Iris pigment epithelial cell (primary cell): ENCODE measurements at places on chromosomes 5 and 9.

DNA sequence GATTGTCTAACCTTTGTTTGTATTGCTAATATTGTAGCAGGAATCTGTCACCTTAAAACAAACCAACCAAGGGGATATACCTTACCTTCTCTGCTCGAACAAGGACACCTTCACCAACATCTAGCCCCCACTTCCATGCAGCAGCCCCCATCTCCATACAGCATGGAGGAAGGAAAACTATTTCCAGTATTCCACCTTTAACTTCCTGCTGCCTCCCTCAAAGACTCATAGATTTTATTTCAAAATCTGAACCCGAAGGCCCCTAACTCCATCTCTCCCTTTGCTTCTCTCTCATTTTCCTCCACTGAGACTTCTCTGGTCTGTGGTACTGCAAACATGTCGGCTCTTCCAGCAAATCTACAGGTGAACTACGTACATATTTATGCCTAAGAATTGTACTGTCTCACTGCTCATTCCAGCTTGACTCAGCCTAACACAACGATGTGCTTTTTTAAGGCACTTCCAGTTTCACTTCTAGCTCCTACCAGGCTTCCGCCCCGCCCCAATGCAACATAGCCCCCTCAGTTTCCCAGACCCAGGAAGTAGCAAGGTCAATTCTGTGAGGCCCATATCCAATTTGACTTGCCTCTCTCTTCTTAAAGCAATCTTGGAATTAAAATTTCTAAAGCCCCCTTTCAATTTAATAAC lies 70.7 kb upstream of the RNF38 start:
- peak; percentile 81 for DNase-seq

DNA sequence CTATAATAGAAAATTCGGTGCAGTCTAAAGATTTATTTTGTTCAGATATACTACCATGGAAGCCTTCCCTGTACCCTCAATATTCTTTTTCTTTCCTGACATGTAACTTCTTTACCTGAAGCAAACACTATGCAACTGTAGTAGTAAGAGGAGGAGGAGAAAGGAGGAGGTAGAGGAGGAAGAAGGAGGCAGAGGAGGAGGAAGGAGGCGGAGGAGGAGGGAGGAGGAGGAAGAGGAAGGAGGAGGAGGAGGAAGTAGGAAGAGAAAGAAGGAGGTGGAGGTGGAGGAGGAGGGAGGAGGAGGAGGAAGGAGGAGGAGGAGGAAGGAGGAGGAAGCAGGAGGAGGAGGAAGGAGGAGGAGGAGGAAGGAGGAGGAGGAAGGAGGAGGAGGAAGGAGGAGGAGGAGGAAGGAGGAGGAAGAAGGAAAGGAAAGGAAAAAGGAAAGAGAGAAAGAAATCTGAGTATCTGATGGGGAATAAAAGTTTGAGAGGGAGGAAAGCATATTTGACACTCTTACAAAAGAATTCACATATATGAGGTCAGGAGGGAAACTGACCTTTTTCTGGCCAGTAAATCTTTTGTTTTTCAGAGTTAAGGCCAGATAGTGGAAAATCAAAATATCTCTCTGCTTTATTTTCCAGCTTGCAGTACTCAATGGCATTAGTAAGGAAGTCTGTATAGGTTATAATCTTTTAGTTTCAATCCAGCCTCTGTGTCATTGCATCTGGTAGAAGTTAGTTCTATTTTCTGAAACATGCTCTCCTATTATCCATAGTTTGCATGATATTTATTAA lies 114.5 kb upstream of the LPAR1 start:
- DNase-seq = no peak

GRCh38 chr9:26939955-26940711 lies 6.9 kb downstream of the PLAA start:
- no peak for DNase-seq

- DNase-seq = no peak
These were observed 261.1 kb downstream of the SMARCA2 start for GRCh38 chr9:2276296-2276695.

DNA sequence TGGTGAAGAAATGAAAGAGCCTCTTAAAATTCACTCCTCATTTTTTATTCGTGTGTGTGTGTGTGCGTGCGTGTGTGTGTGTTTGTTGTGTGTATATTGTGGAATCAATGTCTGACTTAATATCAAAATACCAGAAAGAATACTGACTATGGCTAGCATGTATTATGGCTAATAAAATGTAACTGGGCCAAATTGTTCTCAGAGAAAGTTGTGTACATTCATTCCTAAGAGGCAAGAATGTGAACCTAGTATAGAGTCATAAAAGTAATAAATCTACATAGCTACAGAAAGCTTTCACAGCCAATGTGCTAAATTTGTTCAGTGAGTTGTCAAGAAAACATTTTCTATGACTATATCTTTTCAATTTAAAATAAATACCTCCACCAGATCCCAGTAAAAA lies 211.5 kb downstream of the EBF1 start:
- DNase-seq = no peak

- DNase-seq = peak; percentile 23
These were observed 37.8 kb downstream of the SCGB3A1 start for GRCh38 chr5:180553530-180553929.

- peak; percentile 42 for DNase-seq
These were observed 190.4 kb downstream of the EPB41L4A start for GRCh38 chr5:112228667-112229066.

DNA sequence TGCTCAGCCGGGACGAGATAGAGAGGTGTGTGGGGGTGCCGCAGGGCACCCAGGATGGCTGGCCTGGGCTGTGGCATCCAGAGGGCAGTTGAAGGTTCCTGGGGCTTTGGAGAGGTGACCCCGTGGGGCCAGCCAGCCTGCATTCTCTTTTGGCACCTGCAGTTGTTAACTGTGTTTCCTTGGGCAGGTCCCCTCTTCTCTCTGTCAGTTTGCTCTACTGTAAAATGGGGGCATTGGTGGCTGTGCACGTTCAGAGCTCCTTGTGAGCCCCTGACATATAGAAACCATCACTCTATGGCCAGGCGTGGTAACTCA lies 8.5 kb downstream of the ZDHHC12 start:
- DNase-seq = no peak

DNA sequence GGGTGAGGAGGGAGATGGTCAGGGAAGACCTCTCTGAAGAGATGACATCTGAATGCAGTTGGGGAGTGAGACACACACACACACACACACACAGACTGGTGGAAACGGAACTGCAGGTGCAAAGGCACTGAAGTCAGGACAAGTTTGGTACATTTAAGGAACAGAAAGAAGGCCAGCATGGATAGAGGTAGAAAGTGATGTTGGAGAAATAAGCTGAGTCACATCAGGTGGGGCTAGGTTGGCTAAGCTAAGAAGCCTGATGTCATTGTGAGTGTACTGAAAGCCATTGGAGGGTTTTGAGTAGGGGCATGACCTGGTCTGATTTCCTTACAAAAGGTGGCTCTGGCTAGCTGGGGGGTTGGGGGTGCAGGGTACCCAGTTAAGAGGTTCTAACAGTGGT lies 3.1 kb downstream of the BSPRY start:
- DNase-seq = no peak

DNA sequence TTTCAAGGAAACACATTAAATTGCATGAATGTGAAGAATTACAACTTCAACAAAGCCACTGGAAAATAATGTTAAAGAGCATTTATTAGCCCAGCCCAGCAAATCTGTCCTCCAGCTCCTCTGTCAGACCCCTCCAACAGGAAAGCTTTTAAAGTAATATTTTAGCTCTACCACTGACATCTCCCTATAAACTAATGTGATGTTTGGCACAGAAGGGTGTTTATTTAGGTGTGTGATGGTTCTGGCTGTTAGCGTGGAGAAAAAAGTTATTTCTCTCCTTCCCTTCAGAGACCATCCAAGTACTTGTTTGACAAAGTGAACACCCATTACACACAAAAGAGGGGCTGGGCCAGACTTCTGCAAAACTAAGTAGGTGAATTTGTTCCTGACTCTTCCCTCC lies 111.9 kb upstream of the TARS1 start:
- no peak for DNase-seq

- no peak for DNase-seq
These were observed 158.8 kb downstream of the FGF18 start for GRCh38 chr5:171578049-171578828.

GRCh38 chr5:126096442-126097006 lies 326.7 kb upstream of the GRAMD2B start:
- no peak for DNase-seq

- DNase-seq = no peak
These were observed 114.9 kb upstream of the KLF9 start for GRCh38 chr9:70529377-70529776.

DNA sequence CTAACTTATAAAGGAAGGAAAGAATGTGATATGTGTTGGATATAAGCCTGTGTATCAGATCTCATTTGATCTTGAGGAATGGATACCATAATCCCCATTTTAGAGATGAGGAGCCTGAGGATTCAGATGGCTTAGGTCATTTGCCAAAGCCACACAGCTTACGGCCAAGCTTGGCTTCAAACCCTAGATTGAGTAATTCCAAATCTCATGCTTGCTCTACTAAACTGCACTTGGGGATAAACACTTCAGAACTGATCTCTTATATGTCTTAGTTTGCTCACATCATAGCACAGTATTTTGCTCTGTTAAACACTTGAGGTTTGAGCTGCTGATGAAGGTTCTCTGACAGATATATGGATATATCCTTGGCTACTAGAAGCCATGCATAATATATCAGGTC lies 504.4 kb downstream of the NTRK2 start:
- no peak for DNase-seq

DNA sequence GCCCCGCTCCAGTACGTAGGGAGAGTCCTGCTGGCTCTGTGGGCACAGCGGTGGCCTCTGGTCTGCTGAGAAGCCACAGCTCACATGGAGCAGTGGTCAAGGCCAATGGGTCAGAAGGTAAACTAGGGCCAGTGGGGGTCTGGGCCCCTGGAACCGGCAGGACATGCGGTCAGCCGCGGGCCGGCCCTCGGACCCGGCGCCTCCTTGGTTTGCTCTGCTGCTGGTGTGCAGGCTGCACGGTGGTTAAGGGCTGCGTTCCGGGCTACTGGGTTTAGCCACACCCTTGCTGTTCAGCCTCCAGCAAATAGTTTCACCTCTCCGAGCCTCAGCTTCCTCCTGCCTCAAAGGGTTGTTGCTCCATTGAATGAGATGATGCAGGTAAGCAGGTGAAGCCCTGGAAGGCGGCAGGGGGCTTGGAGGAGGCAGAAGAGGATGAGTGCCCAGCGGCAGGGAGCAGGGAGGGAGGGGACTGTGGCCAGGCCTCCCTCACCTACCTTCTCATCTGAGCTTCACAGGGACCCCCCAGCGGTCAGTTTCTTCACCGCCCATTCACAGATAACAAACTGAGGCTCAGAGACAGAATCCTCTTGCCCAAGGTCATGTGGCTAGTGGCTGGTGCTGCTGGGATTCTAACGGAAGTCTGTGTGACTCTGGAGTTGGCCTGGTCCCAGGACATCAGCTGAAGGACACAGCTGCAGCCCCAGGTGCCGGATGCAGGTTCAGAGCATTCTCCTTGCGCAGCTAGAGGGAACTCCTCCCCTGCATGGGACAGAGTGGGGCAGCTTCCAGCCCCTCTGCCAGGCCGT lies 3.7 kb upstream of the COL5A1 start:
- DNase-seq = no peak

DNA sequence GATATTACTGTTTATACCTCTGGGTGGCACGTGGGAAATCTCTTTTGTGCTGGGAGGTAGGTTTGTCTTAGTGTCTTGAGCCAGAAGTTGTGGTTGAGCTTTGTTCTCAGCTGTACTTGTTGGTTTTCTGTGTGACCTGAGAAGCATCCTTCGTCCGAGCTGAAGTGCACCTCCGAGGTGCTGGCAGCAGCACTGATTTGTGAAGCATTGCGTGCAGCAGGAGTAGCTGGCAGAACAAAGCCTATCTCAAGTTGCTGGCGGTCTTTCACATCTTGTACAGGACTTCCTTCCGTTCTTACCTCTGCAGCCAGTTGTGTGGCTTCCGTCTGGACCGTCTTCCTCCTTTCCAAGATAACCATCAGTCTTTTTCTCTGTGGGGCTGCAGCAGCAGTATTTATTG lies 4.3 kb downstream of the PRRC2B start:
- DNase-seq = no peak

DNA sequence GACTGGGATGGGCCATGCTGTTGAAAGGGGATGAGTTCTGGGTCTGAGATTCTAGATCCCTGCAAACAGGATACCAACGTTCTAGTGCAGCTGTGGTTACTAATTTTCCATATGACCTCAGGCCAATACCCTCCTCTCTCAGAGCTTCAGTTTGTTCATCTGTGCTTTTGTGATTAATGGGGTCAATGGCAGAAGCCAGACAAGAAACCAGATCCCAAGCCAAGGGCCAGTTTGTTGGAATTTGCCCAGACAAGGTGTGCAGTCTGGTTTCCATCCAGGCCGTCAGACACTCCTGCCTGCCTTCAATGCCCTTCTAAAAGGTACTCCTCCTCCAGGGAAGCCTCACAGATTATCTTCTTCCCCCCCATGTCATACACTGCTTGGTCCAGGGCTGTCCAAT lies 11.4 kb downstream of the MYORG start:
- no peak for DNase-seq

- peak; percentile 68 for DNase-seq
These were observed at the start of gene SLC45A2 for GRCh38 chr5:33984671-33985124. Gene SLC45A2, minus strand, starts transcription at chr5:33984693. Its CDS starts 110 bp downstream, at chr5:33984583.

- DNase-seq = peak; percentile 36
These were observed 4.3 kb downstream of the AQP3 start for GRCh38 chr9:33443047-33443446.

DNA sequence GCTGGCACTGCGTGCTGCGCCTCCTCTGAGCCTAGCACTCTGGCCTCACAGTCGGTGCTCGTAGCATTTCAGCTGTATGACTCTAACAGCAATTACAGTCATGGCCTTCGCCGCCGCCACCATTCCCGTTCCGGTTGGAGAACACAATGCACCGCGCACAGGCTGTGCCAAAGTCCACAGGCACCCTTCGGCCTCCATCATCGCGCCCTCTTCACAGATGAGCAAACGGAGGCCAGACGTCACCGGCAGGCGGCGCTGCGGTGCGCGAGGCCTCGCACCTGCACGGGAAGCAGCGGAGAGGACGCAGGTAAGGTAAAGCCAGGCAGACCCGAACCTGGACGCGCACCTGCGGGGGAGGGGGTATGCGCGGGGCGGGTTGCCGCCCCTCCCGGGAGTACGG lies 128.9 kb downstream of the BARX1 start:
- no peak for DNase-seq

GRCh38 chr9:127402401-127403090 lies 5.6 kb downstream of the SLC2A8 start:
- DNase-seq = no peak

GRCh38 chr5:141525653-141526052 lies 36.8 kb downstream of the PCDHGC5 start:
- no peak for DNase-seq

- DNase-seq = peak; percentile 34
These were observed 203.5 kb downstream of the ERCC6L2 start for GRCh38 chr9:96078897-96079490.

- peak; percentile 9 for DNase-seq
These were observed 39.2 kb upstream of the GCNT4 start for GRCh38 chr5:75091597-75091996.

- DNase-seq = peak; percentile 12
These were observed 59.6 kb downstream of the SETX start for GRCh38 chr9:132295181-132295580.
